ENCODE measurements at places on chromosomes 3 and 15.

DNA sequence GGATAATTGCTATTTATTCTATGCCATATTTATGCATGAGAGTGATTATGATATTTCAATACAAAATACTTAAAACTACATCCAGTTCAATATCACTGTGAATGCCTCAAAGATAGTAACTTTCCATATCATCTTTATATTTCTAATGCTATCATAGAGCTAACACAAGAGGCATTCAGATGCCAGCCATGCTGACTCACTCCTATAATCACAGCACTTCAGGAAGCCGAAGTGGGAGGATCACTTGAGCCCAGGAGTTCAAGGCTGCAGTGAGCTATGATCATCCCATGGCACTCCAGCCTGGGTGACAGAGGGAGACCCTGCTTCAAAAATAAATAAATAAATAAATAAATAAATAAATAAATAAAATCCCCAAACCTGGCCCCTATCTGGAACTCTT, 498.7 kb downstream of the EPHA3 start:
- DNase-seq: no peak

- no peak for DNase-seq
Observed at GRCh38 chr15:73572296-73572695, 60.9 kb downstream of the NPTN start.

GRCh38 chr3:134326760-134327593, 47.3 kb downstream of the AMOTL2 start:
- DNase-seq: no peak

- no peak for DNase-seq
Observed at GRCh38 chr15:92117261-92117731, 263.8 kb downstream of the SLCO3A1 start.

DNA sequence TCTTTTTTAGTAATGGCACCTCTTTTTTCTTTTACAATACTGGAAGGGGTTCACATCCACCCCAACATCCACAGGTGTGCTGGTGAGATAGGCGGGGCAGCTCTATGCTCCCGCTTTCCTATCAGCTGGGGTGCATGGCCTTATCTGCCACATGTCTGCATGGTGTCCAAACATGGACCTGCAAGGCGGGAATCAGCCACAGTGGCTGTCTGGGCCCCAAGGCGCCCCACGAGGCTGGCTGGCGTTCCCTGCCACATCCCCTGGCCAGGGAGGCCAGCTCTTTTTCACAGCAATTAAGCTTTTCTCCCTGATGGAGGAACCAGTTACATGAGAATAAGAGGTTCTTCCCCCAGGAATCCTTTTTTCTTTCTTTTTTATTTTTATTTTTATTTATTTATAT, 30.9 kb upstream of the GOLGA6L2 start:
- no peak for DNase-seq

- no peak for DNase-seq
Observed at GRCh38 chr3:141625506-141625905, 112.6 kb upstream of the RNF7 start.

- no peak for DNase-seq
Observed at GRCh38 chr3:77321646-77322045, 281.7 kb downstream of the ROBO2 start.

DNA sequence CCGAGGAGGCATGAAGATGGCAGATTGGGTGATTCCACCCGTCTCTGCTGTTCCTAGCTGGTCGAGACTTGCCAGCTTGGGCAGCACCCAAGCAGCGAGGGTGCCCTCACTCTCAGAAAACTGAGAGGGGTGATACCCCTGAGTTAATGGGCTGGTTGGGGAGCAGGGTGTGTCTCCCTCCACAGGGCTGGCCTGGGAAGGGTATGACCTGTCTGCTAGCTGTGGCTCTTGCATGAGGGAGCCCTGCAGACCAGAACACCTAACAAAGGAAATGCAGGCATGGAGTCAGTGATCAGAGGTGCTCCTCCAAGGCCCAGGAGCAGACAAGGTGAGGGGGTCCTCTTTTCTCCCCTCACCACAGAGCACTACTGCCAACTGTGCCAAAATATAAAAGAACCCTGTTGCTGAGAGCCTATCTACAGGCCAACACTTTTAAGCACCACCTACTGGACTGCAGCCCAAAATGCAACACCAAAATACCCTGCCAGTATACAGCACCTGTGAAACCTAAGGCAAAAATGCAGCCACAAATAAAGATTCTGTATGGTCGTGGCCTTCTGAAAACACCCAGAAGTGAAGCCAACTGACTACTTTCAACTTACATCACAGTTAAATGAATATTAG, 35.8 kb upstream of the PPM1L start:
- DNase-seq: no peak

DNA sequence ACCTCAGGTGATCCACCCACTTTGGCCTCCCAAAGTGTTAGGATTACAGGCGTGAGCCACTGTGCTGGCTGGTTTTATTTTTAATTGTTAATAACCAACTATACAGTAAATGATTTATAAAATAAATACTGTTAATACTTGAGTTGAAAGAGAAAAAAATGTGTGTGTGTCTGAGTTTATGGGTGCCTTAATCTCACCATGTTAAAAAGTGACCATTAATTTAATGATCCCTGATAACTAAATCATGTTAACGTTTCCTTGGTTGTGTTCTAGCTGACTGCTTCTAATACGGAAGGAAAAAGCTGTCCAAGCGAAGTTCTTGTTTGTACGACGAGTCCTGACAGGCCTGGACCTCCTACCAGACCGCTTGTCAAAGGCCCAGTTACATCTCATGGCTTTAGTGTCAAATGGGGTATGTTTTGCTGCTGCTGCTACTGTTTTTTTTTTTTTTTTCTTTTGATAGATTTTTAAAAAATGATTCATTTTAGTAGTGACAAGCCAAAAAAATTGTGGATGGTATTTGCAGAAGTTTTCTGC, 113.5 kb downstream of the GHSR start:
- DNase-seq: no peak

DNA sequence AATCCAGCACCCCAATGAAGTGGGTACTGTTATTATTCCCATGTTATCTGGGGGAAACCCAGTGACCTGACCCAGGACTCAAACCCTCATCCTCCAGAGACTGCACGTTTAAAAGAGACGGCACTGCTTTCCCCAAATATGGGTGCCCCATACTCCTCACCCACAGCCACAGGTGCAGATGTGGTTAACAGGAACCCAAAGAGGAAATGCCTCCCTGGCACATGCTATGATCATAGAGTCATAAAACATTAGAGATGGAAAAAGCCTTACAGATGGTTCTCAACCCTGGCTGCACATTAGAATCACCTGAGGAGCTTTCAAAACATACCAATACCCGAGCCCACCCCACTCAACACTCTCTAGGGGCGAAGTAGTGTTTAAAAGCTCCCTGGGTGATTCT, 111.5 kb downstream of the SEMA5B start:
- DNase-seq: no peak

- no peak for DNase-seq
Observed at GRCh38 chr3:67018105-67018788, 20.1 kb downstream of the KBTBD8 start.

DNA sequence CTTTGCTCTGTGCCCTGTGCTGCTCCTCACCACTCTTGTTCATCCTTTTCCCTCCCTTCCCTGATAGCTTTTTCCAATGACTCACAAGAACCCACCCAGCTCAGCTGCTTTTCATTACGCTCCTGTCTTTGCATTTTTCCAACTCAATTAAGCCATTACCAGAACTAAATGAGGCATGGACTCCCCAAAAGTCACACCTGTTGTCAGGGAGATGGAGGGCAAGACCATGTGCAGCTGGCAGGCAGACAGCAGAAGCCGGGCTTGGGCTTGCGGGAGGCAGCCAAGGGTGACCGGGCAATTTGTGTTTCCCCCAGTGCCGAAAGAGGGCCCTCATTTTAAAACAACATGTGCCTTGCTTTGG, 64.3 kb downstream of the CASR start:
- no peak for DNase-seq

DNA sequence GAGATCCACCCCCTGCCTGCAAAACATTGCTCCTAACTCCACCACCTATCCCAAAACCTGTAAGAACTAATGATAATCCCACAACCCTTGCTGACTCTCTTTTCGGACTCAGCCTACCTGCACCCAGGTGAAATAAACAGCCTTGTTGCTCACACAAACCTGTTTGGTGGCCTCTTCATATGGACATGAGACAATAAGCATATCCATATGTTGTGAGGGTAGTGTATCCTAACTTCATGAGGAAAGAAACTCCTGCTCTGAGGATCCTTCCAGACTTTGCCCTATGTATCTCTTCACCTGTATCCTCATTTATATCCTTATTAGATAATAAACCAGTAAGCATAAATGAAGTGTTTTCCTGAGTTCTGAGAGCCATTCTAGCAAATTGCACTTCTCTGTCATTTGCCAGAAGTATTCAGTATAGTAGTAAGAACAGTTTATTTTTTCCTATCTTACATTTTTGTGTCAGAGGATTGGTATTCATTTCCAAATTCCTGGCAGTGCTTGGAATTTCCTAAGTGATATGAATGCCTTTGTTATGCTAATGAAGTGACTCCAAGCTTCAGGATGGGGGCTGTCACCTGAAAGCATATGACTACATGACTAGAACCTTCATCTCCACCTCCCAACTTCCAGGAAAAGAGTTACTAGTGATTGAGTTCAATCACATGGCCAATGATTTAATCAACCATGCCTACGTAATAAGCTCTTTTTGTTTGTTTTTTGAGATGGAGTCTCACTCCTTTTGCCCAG, 30.2 kb downstream of the TTBK2 start:
- DNase-seq: no peak

DNA sequence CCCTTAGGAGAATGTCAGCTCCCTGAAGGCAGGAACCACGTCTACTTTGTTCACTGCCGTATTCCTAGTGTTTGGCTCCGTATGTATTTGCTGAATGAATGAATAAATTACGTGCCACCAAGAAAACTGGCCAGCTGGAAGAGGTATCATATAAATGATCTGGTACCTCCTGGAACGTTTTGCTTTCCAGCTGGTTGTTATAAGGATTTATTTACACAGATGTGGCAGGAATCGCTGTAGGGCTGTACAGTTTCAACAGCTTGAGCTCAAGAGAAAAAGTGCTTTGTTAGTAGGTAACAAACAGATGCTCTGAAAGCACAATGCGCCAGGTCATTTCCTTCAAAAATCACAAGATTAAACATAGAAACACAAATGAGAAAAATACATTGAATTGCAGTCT, 108.8 kb upstream of the ATP2B2 start:
- peak; percentile 67 for DNase-seq

DNA sequence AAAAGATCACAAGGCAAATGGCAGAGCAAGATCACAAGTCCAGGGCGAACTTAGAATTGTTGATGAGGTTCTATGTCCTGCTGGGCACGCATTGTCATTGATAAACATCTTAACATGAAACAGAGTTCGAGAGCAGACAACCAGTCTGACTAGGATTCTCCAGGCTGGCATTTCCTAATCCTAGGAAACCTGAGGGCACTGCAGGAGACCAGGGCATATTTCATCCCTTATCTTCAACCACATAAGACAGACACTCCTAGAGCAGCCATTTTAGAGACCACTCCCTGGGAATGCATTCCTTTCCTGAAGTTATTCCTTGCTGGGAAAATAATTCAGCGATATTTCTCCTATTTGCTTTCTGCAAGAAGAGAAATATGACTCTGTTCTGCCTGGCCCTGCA, 1199.9 kb downstream of the SI start:
- DNase-seq: no peak

- DNase-seq: no peak
Observed at GRCh38 chr3:179072100-179072438, 460 bp upstream of the ZMAT3 start.

DNA sequence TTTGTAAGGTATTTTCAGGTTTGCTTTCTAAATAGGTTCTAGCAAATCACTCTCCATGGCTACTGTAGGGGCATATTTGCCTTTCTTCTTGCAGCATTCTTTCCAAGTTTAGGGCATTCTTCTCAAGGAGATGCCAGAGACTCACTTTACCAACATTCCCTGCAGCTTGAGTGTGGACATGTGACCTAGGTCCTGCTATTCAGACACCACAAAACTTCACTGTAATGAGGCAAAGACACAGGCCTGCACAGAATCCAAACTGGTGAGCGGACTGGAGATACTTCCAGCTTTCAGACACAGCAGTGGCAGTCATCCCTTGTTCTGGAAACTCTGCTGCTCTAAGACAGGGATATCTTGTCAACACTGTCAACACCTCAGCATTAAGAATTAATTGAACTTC, 146.4 kb upstream of the PFN2 start:
- DNase-seq: no peak

GRCh38 chr3:156885761-156886160, 59.6 kb downstream of the LEKR1 start:
- DNase-seq: no peak

GRCh38 chr3:114093596-114093995, 37.1 kb downstream of the QTRT2 start:
- DNase-seq: no peak

- no peak for DNase-seq
Observed at GRCh38 chr3:138396752-138397410, 37.5 kb upstream of the ESYT3 start.

DNA sequence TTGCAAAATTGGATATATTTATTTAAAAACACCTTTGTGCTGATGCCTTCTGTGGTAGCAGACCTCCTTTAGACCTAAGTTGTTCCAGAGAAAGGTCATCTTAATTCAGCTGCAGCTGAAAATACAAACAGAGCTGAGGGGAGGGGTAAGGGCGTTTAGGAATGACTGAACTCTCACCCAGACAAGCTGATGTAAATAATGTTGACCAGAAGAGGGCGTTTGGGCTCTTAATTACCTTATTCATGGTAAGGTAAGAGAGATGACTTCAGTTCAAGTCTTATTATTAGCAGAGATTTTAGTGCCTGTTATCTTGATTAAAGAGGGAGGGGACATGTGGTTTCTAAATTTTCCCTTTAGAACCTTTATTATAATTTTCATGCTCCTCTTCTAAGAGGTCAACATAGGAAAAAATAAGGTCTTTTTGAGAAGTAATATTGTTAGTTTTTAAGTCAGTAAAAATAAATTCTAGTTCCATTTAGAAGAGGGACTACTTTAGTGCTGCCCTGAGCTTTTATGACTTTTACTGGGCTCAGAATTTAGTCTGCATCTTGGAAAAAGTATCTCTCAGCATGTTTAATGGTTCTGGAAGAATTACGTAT, 46.3 kb downstream of the GPR171 start:
- peak; percentile 77 for DNase-seq

DNA sequence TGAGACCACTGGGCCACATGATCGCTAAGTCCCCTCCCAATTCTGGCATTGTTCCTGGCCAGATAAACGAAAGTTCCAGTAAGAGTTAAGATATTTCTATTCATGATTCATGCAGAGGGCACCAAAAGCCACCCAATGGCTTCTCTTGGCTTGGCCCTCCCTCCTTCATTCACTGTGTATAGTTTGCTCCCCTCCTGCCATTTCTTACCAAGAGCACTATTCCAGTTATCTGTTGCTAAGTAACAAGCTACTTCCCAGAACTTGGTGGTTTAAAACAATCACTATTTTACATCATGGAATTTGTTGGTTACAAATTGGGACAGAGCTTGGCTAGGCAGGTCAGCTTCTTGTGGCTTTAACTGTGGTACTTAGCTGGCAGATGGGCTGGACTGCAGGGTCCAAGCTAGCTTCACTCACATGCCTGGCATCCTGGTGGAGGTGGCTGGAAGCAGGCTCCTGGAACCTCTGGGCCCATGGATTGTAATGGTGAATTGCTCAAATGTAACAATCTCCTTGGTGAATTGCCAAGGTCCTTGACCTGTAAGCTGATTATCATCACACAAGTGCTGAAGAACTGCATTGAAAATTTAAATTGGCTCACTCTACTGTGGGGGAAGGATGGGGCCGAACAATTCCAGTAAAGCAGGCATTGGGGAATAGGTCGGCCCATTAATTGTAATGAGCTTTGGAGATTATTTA, 16.6 kb downstream of the EAF1 start:
- no peak for DNase-seq

Data from NCI-H1694 (cell line).